ENCODE measurements at places on chromosomes 4 and X.
A peak's percentile ranks its signal among the peaks of the same experiment; 100 is the strongest.

- no peak for DNase-seq
Observed at GRCh38 chr4:86502081-86502480, 92.0 kb upstream of the PTPN13 start.

- peak; percentile 55 for DNase-seq
Observed at GRCh38 chr4:54941994-54942552, 183.3 kb downstream of the KDR start.

DNA sequence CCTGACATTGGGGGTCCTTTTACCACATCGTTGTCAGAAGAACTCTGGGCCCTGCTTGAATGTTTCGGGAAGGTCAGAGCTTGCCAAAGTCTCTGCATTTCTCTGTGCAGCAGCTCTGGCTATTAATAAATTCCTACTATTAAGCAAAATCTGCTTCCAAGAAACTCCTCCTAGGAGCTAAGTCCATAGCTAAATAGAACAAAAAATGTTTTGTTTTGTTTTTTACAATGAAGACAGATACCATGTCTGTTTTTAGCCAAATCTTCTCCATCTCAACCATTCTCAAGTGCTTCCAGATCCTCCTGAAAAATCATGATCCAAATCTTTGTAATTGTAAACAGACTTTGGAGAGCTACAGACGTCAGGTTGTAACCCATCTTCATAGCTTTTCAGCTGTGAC is 161.6 kb downstream of the SPATA18 start:
- DNase-seq = no peak

- no peak for DNase-seq
Observed at GRCh38 chrX:148659481-148659880, 159.1 kb downstream of the AFF2 start.

DNA sequence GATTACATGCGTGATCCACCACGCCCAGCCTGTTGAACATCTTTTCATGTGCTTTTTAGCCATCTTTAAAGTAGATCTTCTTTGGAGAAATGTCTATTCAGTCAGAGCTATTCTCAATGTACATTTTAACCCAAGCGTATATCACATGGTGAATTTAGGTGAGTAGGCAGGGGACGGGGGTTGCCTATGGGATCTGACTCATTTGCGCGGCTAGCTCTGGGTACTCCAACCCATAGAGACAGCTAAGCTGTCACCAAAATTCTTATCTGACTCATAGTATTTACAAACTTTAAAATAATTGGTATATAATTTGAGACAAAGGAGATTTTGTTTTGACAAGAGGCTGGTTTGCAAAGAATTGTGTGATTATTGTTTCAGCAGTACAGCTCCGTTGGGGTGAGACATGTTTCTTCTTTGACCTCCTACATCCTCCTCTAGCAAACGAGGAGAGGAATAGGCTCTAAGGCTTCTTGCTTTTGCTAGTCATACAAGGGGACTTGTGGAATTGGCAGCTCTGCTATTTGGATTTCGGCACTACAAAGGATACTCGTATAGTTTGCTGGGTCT is 12.0 kb downstream of the NSDHL start:
- DNase-seq = no peak

DNA sequence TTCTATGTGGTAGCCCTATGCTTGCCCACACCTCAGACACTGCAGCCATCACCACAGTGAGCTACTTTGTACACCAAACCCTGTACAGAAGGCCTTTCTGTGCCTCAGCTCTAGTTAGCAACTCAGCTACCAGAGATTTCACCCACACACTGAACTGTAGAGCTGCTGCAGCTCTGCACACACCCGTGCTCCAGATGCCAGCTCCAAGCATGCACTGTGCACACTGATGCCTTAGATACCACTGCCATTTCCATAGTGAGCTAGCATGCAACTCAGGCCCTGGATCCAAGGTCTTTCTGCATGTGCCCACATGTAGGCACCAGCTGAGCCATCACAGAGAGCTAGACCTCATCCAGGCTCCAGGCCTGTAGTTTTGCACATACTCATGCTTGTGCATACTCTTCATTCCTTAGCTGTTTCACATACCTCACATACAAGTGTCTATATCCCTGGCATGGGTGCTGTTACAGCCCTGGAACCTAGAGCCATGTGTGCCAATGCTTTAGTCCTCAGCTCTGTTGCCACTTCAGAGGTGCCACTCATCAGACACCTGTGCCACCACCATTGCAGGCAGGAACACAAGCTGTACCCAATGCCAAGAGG is 423.5 kb upstream of the NDST3 start:
- no peak for DNase-seq

- no peak for DNase-seq
Observed at GRCh38 chr4:168569066-168569930, 72.4 kb downstream of the PALLD start.

DNA sequence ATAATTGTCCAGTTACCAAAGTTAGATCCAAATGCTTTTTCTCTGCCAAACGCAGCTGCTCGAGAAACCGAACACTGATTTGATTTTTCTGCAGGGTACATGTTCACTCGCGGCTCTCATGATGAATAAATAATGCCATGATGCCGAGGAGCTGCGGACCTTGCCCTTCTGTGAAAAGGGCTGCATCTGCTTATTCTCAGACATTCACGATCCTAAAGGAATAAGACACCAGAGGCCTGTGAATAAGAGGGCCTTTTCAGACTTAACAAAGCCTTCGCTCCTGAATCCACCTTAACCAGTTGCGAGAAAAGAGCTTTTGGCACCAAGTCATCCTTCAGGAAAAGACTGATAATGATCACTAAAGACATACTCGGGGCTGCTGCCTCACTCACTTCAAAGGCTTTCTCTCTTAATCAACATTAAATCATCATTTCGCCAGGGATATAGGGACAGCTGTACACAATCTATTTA is 147.5 kb downstream of the FBXO8 start:
- no peak for DNase-seq

GRCh38 chr4:148222991-148223660 is 219.1 kb downstream of the NR3C2 start:
- DNase-seq = no peak

DNA sequence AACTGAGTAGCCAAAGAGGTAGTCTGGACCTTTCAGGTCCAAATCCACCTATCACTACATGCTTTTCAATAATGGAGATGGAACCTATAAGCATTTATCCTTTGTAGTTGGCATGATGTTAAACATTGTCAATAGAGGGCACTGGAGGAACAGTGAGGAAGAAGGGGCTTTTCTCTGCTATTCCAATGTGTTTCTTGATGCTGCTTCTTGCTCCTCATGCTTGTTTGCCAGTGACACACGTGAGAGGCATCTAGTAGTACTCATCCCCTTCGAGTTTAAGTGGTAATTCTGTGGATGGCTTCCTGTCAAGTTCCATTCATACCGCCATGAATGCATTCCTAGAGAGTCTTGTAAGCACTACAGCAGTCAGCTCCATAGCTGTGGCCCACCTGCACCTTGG is 84.0 kb downstream of the NAA11 start:
- DNase-seq = no peak

- no peak for DNase-seq
Observed at GRCh38 chr4:33512397-33512796, 2731.9 kb downstream of the ARAP2 start.

GRCh38 chrX:137031517-137032340 is 2.1 kb downstream of the GPR101 start:
- DNase-seq = peak; percentile 51

DNA sequence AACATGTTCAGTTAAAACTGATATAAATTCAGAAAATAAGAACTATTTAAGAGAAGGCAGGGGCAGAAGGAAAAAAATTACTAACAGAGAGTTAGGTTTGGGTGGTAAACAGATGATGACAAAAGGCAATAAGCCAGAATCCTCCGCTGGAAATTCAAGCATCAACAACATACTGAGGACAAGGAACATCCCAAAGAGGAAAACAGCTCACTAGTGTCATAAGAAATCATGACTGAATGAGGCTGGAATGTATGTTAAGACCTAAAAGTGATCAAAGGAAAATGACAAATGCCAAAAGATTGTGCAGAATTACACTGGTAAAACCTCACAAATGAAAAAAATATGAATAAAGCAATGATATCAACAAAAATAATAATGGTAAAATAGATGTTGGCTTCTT is 88.4 kb downstream of the WDFY3 start:
- no peak for DNase-seq

GRCh38 chrX:71938371-71938770 is 27.7 kb downstream of the NHSL2 start:
- no peak for DNase-seq

DNA sequence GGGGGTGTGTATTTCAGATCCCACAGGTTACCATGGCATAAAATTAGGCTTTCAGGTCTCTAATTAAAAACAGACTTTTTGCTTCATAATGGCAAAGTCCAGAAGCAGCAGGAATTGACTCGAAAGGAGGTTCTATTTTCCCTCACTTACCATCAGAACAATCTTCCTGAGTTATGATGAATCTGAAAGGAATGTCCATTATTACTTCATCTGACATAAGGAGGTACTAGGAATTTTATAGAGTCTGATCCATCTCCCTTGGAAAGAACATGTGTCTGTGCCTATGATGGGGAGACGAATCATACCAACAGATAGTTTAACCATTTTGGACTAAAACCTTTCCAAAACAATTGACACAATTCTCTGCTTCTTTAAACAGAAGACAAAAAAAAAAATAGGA is 206.3 kb upstream of the FGF13 start:
- DNase-seq = no peak

DNA sequence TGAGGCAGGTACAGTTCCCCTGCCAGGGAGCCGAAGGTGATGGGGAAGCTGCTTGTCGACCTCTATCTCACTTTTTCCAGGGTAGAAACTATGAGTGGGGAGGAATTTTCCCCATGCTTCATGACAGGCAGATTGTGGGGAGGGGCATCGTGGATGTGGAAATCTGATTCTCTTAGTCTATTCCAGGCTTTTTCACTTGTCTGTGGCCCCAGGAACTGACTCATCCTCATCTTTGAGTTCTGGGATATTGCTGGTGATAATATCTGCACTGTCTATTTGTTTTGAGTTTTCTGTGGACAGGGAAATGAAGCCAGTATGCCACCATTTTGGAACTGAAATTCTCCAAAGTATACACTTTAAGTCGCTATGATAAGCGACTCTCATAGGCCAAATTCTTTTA is 7.6 kb upstream of the TLR2 start:
- no peak for DNase-seq

DNA sequence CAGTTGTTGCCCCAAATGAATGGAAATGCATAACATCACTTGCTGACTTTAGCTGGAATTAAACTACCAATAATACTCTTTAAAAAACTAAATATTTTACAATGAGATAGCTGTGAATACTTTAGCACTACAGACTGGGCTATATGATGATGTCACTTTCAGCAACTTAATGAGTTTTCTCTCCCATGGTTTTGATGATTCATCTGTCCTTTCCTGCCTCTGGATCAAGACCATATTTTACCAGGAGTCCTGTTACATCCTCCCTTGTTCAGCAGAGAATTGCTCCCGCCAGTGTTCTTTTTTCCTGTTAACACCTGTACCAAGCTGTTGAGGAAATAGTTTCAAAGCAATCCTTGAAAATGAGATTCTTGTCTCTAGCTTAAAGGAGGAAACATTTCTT is 543.0 kb downstream of the SPRY1 start:
- DNase-seq = no peak

- DNase-seq = no peak
Observed at GRCh38 chr4:163611182-163611581, 116.7 kb downstream of the TMA16 start.

DNA sequence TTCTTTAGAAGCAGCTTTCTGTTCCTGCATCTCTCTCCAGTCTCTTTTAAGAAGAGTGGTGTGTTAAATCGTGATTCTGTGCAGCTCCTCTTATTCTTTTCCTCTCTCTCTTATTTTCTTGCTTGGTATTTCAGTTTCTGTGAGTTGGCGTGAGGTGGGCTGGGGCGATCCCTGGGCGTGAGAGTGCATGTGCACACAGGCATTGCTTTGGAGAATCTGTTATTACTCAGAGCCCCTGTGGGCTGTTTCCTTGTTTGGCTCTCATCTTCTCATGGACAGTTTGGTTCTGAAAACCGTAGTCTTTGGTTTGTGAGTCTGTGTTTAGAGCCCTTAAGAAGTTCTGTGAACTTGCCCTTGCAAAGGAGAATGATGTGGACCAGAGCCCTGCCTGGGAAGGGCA is 97.2 kb upstream of the CLNK start:
- no peak for DNase-seq

DNA sequence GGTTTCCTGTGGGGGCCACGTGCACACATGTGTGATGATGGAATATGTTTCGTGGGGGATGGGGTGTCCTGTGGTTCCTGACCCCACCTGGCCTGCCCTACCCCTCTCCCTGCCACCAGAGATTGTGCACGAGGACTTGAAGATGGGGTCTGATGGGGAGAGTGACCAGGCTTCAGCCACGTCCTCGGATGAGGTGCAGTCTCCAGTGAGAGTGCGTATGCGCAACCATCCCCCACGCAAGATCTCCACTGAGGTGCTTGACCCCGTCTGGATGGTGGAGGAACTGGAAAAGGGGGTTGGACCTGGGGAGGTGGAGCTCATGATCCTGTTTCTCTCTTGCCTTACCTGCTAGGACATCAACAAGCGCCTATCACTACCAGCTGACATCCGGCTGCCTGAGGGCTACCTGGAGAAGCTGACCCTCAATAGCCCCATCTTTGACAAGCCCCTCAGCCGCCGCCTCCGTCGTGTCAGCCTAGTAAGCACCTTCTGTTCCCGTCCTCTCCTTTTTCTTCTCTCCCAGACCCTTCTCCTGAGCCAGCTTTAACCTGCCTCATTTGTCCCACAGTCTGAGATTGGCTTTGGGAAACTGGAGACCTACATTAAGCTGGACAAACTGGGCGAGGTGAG is 5.9 kb downstream of the CDK16 start:
- DNase-seq = no peak

- no peak for DNase-seq
Observed at GRCh38 chr4:123109139-123109538, 186.7 kb upstream of the NUDT6 start.

DNA sequence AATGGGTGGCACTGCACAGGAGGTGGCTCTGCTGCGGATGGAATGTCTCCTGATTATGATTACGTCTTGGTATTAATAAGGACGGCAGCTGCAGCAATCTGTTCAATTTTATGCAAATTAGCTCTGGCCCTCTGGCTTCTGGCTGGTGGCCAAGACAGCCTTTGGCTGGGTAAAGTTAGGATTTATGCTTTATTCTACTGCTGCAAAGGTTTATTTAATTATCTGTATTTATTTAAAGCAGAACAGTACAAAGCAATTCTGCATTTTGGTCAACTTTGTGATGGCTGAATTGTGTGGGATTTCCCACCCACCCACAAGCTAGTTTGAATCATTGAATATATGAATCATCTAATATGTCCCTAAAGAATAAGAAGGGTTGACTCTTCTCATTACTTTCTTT is 745.6 kb upstream of the FAM241A start:
- DNase-seq = no peak

- no peak for DNase-seq
Observed at GRCh38 chr4:15150631-15151030, 148.3 kb downstream of the CPEB2 start.
